Posterior vena cava (tissue), 2 donors: ENCODE measurements at places on chromosomes 5 and 9. TPM values are rescaled to one million over a fixed set of nuclear protein-coding genes. Genes with fewer than 3 reads are reported as not detected.
A peak's percentile ranks its signal among the peaks of the same experiment; 100 is the strongest.

- DNase-seq: no peak
Measured at GRCh38 chr5:127891942-127892341, 188.8 kb downstream of the CCDC192 start.

- DNase-seq: no peak
Measured at GRCh38 chr9:125794708-125795107, 47.5 kb downstream of the PBX3 start.

DNA sequence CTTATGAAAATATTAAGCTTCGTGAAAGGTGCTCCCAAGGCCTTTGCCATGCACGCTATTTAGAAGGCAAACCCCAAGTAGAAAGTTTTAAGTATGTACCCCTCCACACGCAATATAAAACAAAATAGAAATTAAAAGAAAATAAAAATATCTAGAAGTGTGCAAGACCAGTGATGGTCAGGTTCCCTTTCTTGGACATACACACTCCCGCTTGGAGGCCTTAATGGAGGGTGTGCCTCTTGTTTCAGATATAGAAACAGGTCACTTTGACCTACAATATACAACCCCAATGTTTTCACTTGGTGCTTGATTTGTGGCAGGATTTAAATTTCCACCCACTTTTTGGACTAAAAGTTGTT lies 127.4 kb upstream of the STC2 start:
- DNase-seq: no peak

DNA sequence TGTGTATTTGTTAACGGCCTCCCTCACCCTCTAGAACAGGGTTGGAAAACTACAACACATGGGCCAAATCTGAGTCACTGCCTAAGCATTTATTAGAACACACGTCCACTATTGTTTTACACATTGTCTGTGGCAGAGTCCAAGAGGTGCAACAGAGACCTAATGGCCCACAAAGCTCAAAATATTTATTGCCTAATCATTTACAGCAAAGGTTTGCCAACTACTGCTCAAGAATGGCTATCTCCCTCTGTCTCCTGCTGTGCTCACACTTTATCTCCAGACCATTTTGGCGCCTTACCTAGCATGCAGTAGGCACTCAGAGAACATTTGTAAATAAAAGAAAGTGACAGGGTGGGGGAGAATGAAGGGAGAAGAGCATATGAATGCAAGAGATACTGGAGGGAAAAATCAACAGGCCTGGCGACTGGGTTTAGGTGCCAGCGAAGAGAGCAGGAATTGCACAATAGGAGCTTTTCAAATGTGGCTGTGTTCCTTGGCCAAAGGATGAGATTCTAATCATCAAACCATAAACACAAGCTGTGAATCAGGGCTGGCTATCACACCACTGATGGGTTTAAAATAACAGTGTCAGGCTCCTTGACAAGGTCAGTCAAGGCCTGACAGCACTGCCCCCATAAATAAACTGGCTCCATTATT lies 80.3 kb downstream of the EPB41L4A start:
- DNase-seq: no peak

DNA sequence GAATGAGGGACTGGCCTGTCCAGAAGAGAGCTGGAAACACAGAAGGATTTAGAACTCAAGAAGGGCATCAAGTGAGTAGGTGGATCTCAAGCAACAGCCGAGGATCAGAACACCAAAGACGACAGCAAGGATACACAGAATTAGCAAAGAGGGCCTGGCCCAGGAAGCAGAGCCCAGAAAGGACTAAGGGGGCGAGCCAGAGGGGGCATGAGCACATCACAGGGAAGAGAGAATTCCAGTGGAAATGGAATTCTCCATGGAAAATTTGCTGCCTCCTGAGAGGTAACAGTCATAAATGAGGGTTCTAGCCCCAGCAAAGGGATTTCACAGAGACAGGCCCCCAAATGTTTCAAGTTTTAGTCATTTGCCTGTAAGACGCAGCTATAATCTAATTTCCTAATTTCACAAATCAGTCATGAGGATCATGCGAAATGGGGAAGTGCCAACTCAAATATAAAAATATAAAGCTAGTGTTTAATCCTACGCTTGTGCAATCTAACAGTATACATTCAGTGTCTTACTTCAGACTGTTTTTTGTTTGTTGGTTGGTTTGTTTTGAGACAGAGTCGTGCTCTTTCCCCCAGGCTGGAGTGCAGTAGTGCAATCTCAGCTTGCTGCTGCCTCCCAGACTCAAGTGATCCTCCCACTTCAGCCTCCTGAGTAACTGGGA lies 46.7 kb downstream of the FNBP1 start:
- DNase-seq: no peak

DNA sequence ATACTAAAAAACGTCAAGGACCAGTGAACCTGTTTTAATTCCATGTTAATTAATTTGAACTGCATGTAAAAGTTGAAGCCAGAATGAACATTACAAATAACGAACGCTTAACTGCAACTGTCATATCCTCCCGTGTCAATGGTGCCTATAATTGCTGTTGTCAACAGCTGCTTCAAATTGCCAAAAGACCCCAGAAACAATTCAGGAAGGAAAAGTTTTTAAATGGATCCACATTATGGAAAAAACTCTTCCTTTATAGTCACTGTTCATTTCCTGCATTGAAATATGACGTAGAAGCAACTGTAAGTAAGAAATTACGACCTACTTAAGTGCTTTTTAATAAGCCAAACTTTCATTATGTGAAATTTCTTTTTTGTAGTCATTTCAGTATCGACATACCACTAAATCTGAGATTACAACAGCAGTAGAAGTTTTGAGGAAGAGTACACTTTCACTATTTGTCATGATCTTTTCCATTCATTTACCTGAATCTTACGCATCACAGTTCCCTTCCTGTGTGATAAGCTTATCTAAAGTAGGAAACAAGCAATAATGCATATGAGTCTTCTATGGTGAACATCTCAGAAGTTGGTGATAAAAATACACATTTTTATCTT lies 37.8 kb downstream of the MEF2C start:
- no peak for DNase-seq

- DNase-seq: no peak
Measured at GRCh38 chr5:109779036-109779735, 89.5 kb downstream of the MAN2A1 start.

DNA sequence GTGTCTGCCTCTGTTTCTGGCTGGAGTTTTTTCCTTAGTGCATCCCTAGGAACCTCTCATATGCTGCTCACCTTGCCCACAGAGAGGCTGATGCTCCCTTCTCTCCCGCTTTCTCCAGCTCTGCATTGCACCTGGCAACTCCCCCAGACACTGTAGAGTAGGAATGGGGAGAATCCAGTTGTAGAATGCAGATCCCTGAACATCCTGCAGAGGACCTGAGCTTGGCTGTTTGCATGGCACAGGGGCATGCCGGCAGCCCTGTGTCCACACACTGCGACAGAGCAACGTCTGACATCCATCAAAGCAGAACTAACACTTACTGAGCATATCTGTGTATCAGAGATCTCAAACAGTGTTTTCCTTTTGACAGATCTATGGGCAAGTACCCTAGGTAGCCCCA lies 19.9 kb downstream of the IDNK start:
- no peak for DNase-seq

DNA sequence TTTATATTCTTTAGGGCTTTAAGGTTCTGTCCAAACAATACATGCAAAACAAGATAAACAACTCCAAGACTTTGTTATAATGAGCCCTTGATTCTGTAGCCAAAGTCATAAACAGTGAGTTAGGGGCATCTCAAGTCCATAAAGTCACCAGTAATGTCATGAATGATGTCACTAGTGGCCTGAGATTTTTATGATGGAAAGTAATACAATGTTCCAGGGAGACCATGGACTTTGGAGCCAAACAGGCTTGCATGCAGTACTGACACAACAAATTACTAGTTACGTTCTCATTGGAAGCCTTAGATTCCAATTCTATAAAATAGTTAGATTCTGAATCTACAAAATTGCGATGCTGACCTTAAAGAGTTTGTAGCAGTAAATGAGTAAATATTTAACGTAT lies 280.0 kb downstream of the HINT1 start:
- no peak for DNase-seq

DNA sequence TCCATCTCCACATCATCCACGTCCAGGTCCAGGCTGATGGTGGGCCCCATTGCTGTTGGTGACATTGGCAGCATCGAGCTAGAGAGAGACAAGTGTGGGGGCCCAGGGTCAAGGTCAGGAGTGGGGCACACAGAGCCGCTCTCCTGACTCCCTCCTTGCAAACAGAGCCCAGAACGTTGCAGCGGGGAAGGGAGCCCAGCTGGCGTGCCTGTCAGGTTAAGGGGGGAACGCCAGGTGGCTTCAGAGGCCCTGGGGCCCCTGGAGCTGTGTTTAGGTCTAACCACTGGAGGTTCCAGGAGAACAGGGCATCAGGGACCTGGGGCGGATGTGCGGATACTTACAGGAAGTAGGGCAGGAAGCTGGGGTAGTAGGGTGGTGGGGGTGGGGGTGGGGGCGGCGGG lies 7.5 kb downstream of the RNF44 start:
- DNase-seq: peak; percentile 62

DNA sequence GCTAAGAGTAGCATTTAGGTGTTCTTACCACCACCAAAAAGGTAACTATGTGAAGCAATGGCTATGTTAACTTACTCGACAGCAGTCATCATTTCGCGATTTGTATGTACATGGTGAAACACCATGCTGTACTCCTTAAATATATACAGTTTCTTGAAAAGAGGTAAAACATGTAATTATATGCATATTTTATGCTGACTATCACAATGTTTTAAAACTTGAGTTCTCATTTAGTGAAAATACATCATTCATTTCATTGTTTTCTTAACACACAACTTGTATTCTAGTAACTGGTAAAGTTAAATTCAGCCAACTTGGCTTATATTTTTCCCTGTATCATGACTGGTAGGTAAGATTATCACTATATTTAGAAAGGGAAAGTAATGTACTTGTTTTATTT lies 189.9 kb downstream of the ADCY2 start:
- DNase-seq: no peak

- DNase-seq: no peak
Measured at GRCh38 chr9:123049589-123050222, 16.2 kb downstream of the GPR21 start.

GRCh38 chr9:18689921-18690320 lies 216.0 kb downstream of the ADAMTSL1 start:
- no peak for DNase-seq

DNA sequence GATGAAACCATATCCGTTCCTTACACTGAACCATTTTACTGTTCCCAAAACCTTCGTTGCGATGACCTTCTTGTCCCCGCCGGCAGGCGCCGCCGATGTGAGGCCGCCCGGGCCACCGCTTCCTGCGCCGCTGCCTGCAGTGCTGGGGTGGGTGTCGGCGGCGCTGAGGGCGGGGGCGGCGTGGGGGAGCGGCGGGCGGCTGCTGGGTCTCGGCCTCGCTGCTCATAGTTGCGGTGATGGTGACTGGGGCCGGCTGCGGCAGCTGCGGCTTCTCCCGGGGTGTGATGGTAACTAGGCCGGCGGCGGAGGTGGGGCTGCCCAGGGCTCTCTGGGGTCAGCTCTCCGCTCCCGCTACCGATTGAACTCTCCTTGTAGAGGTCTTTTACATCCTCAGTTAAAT lies 14.1 kb upstream of the OR2S2 start:
- DNase-seq: no peak

DNA sequence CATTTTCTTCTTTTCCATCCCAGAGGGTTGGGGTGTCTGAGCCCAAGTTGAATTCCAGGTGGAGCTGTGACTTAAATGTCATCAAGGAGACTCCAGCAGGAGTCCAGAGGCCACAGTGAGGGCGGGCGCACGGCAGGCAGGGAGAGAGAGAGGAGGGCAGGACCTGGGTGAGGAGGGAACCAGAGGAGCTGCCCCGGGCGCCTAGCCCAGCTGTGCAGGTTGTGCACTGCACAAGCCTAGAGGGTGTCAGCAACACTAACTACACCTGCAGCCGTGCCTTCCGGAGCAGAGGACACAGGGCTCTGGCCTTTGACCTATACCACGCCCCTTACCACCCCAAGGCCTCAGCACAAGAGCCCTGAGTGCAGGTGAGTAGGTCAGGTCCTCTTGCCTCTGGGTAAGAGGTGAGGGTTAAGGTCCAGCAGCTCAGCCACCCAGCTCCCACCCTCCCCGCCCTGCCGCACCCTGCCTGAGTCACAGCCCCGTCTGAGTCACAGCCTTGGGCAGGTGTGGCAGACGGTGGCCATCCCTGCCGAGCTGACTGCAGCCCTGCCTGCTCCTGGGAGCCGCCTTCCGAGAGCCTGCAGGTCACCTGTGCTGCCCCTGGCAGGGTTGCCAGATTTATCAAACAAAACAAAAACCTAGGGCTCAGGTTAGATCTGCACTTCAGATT lies 6.4 kb upstream of the AGPAT2 start:
- no peak for DNase-seq

DNA sequence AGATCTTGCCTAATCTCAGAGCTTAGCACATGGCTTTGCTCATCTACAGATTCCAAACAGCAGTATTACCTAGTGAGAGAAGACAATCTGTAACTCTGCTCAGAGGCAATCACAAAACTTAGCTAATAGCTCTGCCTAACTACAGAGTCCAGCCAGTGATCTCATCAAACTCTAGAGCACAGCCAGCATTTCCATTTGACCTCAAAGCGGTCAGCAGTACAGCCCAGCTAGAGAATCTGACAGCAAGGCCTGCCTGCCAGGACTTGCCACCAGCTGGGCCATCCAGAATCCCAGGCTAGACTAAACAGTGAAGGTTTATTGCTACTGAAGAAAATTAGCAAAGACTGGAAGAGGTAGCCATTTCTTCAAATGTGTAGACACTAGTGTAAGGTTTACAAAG lies 217.9 kb upstream of the VLDLR start:
- DNase-seq: no peak

DNA sequence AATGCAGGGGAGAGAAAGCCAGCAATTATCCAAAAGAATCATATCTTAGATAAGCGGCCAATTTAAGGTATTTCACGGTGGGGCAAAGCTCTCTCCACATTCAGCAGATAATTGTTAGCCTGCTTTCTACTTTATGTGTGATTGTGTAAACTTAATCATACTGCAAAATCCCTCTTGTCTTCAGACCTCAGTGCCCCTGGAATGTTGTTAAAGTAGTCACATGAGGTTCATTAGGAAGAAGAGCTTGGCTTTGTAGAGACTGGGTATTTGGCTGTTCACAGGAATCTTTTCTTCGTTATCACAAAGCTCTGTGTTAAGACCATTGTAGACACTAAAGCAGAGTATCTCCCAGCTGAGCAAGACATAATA lies 127.0 kb downstream of the RFK start:
- no peak for DNase-seq

- no peak for DNase-seq
Measured at GRCh38 chr5:93192683-93193082, 388.3 kb downstream of the NR2F1-AS1 start.

DNA sequence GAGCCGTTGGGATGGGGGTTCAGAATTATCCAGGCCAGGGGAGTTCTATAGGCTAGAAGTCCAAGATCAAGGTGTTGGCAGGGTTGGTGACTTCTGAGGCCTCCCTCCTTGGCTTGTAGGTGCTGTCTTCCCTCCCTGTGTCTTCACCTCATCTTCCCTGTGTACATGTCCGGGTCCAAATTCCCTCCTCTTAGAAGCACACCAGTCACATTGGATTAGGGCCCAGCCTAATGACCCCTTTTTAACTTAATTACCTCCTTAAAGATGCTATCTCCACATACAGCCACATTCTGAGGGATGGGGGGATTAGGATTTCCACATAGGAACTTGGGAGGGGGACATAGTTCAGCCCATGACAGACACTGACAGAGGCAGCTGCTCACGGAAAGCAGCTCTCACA lies 12.1 kb downstream of the LRSAM1 start:
- no peak for DNase-seq

The DAB2 gene
- 133 TPM for total RNA-seq

The NLN gene
- total RNA-seq: 20.4 TPM

The NDUFS4 gene
- 74.4 TPM for total RNA-seq

The PCSK5 gene
- 84.2 TPM for total RNA-seq

The FGF18 gene
- 6.6 TPM for total RNA-seq

The CDO1 gene
- total RNA-seq: 6.4 TPM

The PCDHGB4 gene
- 4.8 TPM for total RNA-seq

The PCDHA6 gene
- 0.14 TPM for total RNA-seq
